Mesenteric fat pad (tissue), 1 donor: ENCODE measurements at places on chromosomes 7 and 10. TPM values are rescaled to one million over a fixed set of nuclear protein-coding genes. Genes with fewer than 3 reads are reported as not detected.

DNA sequence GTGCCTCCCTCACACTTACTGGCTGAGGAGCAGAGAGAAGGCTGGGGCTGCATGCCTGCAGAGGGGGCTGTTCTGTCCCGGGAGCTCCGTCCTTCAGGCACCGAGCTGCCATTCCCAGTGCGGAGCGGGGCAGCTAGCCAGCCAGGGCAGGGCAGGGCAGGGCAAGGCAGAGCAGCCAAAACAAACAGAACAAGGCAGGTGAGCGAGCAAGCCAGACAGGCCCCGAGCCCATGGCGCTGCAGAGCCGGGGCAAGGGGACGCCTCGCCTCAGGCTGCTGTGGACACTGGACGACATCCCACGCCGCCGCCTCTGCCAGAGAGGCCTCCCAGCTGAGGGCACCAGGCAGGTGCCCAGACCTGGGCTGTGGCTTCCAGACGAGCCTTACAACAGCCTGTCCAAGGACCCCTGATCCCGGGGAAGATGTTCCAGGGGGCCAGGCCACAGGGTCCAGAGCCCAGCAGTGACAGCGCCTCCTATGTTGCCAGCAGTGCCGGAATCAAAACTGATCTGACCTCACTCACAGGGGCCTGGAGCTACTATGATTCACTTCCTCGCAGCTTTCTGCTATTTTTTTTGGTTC is 8.2 kb upstream of the NDST2 start:
- DNase-seq: no peak

DNA sequence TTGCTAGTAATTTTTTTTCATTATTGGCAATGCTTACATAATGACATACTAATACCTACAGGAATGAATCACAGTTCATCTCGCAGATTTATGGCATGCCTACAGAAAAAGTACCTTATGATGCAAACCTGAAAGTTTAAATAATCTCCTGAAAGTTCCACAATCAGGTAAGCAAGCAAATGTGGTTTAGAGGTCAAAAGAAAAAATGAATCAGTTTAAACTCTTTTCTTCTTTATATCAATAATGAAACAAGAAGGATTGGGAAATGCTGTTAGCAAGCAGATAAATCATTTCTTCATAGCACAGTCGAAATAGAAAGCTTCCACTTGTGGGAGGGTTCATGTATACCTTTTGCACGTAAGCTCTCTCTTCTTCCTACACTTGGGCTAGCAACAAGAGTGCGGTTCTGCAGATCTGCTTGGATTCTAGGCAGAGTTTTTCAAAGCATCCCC is 53.7 kb upstream of the MTPN start:
- DNase-seq: no peak

DNA sequence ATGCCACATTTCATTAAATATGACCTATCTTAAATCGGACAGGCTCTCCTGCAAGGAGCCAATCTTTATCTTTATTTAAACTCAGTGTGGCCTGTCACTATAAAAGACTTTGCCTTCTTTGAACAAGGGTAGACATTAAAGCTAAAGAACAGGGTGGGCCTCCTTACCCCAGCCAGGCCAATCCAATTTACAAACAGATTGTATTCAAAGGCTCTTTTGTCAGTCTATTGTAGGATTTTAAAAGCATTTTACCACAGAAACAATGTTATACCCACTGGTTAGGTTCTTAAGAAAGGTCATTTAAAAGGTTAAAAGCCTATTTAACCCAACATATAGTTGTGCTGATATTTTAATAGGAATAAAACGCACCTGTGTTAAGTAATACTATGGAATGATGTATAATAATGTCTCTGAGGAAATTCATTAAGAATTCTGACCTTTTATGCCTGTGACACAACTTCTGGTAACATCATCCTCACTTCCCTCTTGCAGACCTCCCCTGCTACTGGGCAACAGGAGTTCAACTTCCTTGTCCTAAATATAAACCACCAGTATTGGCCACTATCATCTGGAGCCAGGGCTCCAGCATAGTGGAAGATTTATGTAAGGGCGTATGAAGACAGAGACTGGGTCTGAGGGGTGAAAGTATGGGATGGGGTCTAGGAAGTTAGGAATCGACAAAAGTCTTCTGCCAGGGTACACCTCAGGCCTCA is 32.5 kb downstream of the MTERF1 start:
- DNase-seq: no peak

DNA sequence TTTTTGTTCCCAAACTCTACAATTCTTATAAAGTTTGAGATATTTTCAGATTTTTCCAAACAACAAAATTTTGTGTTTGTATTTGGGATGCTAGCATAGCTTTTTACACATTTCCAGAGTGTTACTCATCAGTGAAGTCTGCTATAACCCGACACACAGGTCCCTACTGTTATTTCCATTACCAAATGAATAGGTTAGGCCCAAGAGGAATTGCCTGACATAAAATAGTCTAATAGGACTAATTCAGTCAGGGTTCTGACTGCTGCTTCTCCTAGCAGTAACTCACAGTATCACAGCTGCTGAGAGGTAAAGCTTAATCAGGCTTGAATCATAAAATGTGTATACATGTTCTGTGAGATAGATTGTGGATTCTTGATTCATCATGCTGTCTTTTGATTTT is 49.1 kb upstream of the STRIP2 start:
- DNase-seq: no peak

- no peak for DNase-seq
Observed at GRCh38 chr10:30134171-30134945, 75.0 kb upstream of the JCAD start.

The PRKCQ gene
- total RNA-seq: 0.35 TPM

DNA sequence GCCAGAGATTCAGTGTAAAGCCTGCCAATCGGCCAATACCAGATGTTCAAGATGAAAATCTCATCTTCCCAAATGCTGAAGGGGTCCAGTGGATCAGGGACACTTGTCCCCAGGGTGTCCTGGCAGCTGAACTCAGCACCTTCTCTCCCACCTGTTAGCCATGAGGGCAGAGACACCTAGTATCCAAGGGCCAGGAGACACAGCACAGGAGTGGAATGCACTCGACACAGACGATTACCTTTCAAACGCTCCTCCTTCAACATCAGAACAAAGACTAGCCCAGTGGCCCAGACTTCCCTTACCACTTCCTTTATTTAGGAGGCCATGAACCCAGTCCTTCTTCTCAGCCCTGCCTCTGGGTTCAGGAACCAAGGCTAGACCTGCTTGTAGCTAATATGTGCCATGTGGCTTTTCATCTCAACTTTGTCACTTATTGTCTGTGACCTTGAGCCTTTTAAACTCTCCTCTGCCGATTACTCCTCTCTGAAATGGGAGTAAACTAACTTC is 180.3 kb upstream of the PLXNA4 start:
- no peak for DNase-seq

The ADCY1 gene
- total RNA-seq: 3.3 TPM

DNA sequence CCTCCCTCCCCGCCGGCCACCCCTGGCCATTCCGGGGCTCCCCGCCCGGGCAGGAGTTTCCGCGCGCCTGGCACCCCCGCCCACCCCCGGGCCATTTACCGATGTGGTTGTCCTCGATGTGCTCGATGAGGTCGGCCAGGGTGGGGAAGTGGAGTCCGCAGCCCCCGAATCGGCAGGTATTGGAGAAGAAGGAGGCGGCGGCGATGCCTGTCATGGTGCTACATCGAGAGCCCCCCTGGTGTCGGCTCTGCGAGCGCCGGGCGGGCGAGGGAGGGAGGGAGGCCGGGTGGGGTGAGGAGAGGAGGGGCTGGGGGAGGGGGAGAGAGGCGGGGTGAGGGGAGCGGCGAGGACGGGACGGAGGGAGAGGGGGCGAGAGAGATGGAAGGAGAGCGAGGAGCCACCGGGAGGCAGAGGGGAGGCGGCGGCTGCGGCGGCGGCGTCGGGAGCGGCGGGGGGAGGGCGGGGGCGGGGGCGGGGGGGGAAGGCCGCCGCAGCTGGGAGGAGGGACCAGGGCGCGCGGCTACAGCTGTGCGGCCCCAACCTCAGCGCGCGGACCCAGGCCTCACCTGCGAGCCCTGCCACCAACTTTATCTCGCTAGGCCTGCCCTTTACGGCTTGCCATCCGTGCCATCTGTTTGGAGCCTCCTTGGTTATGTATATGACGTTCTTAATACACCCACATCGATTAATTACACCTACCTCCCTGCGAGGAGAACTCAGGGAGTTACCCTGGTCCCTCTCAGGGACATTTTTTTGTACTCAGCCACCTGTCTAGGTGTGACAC is at the start of gene JAZF1:
TSS of gene JAZF1 (minus strand) at position 432 of the 784 bp plus-strand sequence.
- DNase-seq: peak; percentile 90

The FLNC gene
- total RNA-seq: 16.2 TPM

DNA sequence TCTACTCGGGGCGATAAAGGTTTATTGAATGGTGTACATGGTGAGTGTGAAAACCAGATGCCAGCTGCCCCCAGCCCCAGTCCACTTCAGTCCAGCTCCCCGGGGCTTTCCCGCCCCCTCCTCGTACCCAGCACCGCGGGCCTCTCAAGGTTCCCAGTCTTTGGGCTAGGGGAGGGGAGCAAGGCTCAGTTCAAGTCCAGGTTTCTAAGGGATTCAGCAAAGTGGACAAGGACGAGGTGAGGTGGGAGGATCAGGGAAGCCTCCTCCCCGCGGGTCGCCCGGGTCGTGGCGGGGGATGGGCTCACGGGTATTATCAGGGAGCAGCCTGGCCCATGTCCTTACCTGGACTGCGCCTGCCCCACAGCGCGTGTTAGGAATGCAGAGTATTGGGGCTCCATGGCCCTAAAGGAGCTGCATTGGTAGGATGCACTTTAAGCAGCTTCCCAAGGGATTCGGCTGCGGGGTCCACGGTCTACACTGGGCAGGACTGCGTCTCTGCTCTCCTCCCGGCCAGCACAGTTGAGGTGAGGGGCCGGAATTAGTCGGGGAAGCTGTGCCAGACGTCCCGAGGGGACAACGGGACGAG is 541 bp upstream of the PFKFB3 start:
- no peak for DNase-seq

- no peak for DNase-seq
Observed at GRCh38 chr10:78505657-78506056, 472.0 kb downstream of the RPS24 start.

The NACAD gene
- 6.2 TPM for total RNA-seq

GRCh38 chr10:4845766-4846165 is 19.8 kb downstream of the AKR1E2 start:
- no peak for DNase-seq

DNA sequence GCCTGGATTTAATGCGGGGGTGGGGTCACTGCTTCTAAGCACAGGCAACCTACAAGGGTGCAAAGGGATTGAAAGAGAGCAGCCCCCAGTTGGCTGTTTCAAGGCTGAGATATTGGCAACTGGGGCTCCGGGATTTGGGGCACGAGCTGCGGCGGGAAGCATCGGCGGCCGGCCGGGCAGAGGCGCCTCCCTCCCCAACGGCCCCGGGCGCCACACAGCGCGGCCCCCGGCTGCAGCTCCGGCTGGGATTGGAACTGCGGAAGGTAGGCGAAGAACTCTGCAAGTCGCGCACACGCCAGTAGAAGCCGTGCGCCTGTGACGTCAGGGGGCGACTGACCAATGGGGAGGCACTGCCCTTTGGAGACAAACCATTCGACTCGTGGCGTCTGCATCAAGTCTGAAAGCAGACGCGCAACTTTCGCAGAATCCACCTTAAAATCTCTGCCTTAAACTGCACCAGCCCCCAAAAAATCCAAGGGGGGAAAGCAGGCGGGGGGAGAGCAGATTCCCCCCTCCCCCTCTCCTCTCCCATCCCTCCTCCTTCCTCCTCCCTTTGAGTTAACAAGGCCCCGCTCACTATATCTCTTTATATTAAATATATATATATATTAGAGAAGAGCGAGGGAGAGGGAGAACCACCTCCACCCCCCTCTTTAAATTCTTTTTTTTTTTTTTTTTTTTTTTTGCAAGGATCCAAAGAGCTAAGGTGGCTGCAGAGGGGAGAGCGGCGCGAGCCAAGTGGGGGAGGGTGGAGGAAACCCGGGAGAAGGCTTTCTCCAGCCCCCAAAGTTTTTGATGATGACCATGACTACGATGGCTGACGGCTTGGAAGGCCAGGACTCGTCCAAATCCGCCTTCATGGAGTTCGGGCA is at the start of gene DLX6:
TSS of gene DLX6 (plus strand) at position 371 of the 872 bp plus-strand sequence. CDS start at position 796, 425 bp downstream.
- DNase-seq: no peak

The UROS gene
- 50.6 TPM for total RNA-seq

The AKR1C8 gene
- 1.3 TPM for total RNA-seq

DNA sequence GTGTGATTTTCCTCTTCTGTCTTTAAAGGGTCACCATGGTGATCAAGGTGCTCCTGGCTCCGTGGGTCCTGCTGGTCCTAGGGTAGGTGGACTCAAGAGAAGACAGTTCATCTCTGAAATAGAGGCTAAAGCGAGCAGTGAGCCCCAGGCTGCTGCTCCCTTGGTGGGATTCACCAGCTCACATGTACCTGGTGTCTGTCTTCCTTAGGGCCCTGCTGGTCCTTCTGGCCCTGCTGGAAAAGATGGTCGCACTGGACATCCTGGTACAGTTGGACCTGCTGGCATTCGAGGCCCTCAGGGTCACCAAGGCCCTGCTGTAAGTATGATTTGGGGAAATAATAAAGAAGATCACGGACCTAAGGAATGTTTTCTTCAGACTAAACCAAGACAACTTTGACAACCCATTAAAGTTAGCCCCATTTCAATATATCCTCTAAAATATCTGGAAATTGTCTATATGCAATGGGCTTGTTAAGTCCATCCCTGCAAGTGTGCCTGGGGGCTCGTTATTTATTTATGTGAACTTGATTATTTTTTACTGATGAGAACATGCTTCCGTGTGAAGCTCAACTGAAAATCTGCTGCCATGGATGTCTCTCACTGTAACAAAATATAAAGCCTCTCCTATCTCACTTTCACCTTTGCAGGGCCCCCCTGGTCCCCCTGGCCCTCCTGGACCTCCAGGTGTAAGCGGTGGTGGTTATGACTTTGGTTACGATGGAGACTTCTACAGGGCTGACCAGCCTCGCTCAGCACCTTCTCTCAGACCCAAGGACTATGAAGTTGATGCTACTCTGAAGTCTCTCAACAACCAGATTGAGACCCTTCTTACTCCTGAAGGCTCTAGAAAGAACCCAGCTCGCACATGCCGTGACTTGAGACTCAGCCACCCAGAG is 32.5 kb downstream of the COL1A2 start:
- no peak for DNase-seq

DNA sequence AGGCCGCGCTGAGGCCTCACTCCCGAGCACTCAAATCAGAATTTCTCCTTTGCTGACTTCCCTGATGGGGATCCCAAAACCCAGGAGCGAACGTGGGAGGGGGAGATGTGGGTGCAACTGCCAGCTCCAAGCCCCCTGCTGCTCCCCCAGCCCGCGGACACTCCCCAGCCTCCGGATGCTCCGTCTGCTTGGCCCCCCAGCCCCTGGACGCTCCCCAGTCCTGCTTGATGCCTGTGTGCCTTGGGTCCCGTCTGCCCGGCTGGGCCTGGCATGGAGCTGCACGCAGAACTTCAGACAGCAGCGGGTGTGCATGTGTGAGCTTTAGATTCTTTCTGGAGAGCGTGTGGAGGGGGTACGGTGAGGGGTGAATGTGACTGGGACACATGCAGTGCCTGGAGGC is 4.7 kb upstream of the SHH start:
- DNase-seq: no peak

GRCh38 chr7:148442933-148443332 is 147.6 kb upstream of the C7orf33 start:
- DNase-seq: no peak

DNA sequence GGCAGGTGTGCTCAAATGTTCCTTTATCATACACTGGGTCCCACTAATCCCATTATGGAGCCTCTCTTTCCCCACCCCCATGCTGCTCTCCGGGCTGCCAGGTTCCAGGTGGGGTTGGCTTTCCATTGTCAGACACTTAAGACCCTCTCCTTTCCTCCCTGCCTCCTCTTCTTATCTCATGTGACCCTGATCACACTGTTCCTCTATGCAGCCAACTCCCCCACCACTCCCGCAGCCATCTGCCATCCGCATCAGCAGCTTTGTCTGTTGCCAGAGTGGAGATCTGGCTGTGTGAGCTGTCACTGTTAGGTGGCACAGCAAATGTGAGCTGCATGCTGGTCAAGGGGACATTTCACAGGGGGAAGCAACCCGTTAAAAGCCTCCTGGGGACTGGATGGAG is 391.4 kb downstream of the TNS3 start:
- DNase-seq: no peak
